ENCODE measurements at places on chromosomes 7 and 10.

DNA sequence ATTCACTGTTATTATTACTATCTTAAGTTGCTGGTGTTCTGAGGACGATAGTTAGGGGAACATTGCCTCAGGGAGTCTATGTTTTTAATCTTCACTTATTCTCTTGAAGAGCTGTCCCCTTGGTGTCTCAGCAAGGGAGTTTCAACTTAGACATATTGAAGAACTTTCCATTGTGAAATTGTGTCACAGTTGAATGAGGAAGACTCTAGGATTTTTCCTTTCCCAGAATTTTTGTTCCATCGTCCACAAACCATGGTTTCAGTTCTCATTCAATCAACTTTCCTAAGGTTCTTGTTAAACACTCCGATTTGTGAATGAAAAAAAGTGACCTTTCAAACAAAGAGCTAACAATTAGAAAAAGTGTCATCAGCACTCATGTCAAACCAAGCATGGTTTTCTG is 128.3 kb downstream of the GATA3 start:
- DNase-seq = no peak

DNA sequence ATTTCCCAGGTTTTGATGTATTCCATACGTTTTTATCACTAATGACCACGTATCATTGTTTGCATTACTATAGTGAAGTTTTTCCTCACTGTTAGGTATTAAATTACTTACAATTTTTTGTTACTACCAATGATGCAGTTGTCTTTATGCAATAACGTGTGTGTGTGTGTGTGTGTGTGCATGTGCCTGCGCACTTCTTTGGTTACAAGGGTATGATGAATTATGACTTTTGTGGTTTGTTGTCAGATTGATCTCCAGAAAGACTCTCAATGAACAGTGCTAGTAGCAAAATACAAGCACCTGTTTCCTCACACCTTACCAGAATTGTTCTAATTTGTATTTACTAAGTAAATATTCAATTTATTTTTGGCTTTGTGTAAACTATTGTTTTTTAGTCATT is 51.5 kb downstream of the MCMBP start:
- DNase-seq = no peak

GRCh38 chr7:25860275-25861163 is 291.5 kb upstream of the NFE2L3 start:
- DNase-seq = no peak

- DNase-seq = no peak
Measured at GRCh38 chr10:32120147-32120546, 63.9 kb upstream of the KIF5B start.

DNA sequence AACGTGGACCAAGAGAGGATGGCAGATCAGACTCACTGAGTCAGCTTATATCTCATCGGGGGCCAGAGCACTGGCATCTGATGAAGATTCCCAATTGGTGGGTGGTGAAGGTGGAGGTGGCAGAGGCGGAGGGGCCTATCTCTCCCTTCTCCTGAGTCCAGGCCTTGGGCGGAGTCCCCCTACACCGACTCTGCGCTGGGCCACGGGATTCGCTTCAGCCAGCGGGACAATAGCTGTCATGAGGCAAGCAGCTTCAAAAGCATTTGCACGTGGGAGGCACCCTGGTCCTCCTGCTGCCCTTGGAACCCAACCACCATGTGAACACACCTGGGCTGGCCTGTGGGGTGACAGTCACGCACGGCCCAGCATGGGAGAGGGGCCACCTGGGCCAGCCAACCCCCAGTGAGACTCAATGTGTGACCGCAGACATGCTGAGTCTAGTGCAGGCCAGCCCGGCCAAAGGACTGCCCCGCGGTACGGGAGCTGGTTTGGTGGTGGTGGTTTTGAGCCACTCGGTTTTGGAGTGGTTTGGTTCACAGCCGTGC is 466.8 kb upstream of the FOXK1 start:
- DNase-seq = no peak
